HCT116 (cell line): ENCODE measurements at places on chromosomes 16 and 17.

GRCh38 chr17:69228576-69228975 lies at the start of gene ABCA10:
Gene ABCA10, minus strand, starts transcription at chr17:69228824. Its CDS starts 3,466 bp downstream, at chr17:69225358.
- no peak for DNase-seq

GRCh38 chr17:81254955-81255717 lies 16.0 kb downstream of the NDUFAF8 start:
- no peak for DNase-seq

GRCh38 chr17:51685287-51685909 lies 425.1 kb downstream of the UTP18 start:
- DNase-seq: no peak

DNA sequence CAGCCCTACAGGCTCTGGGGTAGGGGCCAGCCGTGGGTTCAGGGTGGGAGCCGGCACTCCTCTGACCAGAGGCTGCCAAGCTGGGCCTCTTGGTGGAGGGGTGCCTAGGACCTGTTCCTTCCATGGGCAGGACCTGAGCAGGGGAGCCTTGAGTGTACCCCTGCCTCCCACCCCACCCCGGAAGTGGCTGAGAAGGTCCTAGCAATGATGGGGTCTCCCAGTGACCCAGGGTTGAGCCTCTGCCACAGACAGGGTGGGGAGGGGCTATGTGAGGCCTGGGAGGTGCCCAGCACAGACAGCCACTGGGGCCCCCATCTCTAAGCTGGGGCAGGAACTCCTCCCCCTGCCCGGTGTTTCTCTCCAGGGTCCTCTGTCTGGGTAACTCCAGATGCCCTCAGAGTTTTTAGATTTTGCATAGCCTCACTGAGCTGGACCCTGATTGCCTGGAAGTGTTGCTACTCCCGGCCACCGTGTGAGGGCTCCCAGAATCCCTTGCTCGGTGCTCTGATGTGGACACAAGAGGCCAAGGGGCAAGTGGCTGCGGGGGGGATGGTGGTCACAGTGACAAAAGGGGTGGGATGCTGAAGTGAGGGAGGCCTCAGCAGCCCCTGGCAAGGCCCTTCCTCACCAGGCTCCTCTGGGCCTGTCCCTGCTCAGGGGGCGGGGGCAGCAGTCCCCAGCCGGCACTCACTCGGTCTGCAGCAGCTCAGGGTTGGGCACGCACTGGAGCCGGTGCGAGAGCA lies 6.4 kb upstream of the MTSS2 start:
- DNase-seq: no peak

GRCh38 chr17:39045948-39046679 lies 78.9 kb upstream of the FBXO47 start:
- DNase-seq: no peak

GRCh38 chr17:47736501-47737495 lies 3.8 kb downstream of the TBX21 start:
- DNase-seq: no peak

- DNase-seq: no peak
Measured at GRCh38 chr16:57540387-57540786, 2.1 kb upstream of the ADGRG5 start.
